Stimulated activated CD4-positive, alpha-beta T cell treated with anti-CD3 and anti-CD28 coated beads, Interleukin-1b, Interleukin-23, amount 100 ng/mL, for 1 hour (primary cell): ENCODE measurements at places on chromosomes 6 and 20.

GRCh38 chr6:6793388-6794250 is 205.1 kb downstream of the LY86 start:
- no peak for DNase-seq

GRCh38 chr6:76135481-76135880 is 63.0 kb upstream of the IMPG1 start:
- no peak for DNase-seq

DNA sequence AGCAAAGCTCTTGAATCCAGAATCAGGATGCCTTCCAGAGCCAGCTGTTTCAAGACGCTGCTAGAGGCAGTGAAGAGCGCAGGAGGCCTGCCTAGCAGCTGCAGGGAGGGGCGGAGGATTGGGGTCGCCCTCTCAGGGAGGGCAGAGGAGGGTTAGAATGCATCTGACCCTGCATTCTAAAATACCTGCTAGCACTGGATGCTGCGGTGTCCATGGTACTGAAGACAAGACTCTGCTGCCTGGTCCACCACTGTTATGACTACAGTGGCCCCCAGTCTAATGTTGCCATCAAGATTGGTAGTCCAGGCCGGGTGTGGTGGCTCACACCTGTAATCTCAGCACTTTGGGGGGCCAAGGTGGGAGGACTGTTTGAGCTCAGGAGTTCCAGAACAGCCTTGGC is 193.7 kb upstream of the PROKR2 start:
- DNase-seq: no peak

DNA sequence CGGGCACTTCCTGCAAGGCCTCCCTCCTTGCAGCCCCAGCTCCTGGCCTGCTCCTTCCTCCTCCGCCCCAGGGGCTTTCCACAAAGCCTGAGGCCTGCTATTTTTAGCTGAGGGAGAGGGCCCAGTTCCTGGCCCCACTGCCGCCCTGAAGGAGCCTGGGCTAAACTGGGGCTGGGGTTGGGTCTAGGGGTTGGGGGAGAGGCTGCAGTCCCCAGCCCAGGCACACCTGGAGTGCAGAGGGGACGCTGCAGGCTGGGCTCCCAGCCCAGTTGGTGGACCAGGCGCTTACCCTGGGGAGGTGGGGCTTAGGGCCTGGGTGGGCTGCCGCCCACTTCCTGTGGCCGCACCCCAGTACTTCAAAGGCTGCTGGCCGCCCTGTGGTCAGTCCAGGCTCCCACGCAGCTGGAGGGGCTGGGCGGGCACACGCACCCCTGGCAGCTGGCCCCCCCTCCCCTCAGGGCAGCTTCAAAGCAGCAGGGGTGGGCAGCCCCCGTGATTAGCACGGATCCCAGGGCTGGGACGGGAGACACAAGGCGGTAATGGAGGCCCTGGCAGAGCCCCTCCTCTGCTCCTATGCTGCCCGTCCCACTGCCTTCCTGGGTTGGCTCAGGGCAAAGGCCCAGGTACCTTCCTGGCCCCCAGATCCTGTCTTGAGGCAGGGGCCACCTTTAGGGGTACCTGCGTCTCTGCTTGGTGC is 7.1 kb upstream of the ABHD16B start:
- DNase-seq: no peak

DNA sequence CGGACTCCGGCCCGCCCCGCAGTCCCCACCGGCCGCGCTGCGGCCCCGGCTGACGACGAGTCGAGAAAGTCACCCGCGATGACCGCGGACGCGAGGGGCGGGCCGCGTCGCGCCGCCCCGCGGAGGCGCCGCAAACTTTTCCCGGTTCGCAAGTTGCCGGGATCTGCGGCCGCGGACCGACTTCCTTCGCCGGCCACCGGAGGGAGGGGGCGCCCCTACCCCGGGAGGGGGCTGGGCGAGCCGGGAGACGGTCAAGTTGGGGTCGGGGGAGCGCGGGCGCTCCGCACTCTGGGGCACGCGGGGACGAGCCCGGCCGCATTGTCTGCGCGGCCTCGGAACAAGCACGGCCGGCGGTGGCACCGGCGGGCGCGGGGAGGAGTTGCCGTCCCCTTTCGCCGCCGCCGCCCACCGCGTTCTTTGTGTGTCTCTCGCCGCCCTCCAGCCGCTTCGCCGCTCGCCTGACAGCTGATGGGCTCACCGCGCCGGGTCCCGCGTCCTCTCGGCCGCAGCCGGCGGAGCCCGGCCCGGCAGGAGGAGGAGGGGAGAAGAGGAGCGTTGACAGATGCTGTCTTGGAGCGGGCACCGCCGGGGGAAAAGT is 131.6 kb downstream of the OGFRL1 start:
- no peak for DNase-seq
